ENCODE measurements at places on chromosomes 1 and 21.
A peak's percentile ranks its signal among the peaks of the same experiment; 100 is the strongest.

DNA sequence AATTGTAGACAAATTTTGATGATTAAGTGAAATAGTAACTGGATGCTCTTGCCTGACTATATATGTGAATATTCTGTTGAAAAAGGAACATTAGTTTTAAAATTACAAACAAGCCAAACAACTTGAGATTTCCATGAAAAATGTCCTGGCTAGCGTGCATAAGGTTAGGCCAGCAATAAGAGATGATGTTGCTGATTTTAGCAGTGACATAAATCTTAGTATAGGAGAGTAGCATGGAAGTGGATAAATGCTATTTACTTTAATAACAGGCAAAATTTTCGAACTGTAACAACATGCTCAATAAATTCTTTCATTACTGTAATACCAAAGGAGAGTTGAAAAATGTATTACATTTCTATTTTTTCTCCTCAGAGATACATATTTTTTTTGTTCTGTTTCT, 266.6 kb downstream of the LRRC7 start:
- no peak for DNase-seq

DNA sequence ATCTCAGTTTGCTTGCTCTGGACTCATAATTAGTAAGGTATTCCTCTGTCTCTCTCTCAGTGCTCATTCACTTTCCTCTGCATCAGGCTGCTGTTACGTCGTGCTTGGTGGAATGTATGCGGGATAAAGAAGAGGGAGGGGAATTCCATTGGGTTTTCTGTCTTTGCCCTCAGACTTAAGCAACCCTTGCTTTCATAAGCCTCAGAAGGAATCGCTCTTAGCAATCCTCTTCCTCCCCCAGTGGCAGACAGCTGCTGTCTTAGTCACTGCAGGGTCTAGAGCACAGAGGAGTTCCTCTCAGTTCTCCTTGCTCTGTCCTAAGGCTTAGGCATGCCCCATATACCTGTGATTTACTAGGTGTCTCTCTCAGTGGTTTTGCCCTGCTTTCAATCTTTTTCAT, 19.1 kb upstream of the NTMT2 start:
- no peak for DNase-seq

DNA sequence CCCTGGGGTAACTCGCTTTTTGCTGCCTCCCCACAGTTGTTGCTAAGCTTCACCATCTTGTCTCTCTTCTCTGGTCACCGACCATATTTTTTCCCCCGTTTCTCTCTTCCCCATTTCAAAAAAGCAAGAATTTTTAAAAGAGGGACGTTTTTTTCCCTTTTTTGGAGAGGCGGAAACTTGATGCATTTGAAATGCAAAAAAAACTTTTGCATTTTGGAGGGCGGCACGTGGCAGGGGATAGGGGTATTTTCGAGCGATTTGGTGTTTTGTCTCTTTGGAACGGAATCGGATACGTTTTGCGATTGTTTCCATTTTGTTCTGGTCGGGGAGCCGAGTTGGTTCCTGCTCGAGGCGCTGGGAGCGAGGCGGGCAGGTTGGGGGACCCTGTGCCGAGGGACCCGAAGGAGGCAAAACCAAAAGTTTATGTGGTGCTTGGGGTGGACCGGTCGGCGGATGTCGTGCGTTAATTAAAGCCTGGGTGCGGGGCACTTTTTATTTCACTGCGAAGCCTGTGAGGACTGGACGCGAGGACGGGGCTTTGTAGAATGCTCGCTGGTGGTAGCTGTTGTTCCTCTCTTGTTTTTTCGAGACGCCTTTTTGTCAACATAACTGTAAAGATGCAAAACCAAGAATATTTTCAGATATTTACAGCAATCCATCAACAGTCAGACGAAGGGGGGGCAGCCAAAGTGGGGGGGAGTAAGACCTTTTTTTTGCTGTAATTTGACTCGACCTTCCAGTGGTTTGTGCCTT, 884 bp downstream of the H3-3A start:
- peak; percentile 41 for DNase-seq

GRCh38 chr1:37133276-37134145, 99.2 kb upstream of the GRIK3 start:
- DNase-seq: no peak

GRCh38 chr1:153465811-153466636, 5.6 kb upstream of the S100A7 start:
- peak; percentile 42 for DNase-seq

GRCh38 chr1:241352401-241352800, 4.6 kb downstream of the RGS7 start:
- no peak for DNase-seq

- no peak for DNase-seq
Observed at GRCh38 chr1:184606786-184607185, 147.9 kb downstream of the EDEM3 start.

DNA sequence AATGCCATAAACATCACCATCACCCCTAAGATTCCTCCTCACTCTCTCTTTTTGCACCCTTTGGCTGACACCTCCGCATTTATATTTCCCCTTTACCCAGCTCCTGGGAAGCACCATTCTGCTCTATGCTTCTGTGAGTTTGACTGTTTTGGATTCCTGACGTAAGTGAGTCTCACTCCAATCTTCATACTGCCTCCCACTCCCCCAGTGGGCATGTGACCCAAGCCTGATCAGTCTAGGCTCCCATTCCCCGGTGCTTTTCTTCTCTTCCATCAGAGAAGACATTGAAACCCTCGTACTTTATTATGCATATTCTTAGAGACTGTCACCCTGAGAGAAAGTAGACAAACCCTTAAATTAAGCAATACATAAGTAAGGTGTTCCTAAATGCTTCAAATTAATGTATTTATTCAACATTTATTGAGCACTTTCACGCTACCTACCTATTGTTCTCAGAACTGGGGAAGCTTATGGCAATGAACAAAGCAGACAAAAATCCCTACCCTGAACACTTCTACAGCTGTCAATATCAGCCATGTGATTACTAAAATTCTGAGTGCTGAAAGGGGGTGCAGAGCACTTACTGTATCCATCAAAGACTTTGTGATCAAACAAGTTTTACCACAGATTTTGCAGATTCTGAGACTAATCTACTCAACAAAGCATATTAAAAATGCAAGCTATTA, 43.4 kb upstream of the DIPK1A start:
- no peak for DNase-seq

DNA sequence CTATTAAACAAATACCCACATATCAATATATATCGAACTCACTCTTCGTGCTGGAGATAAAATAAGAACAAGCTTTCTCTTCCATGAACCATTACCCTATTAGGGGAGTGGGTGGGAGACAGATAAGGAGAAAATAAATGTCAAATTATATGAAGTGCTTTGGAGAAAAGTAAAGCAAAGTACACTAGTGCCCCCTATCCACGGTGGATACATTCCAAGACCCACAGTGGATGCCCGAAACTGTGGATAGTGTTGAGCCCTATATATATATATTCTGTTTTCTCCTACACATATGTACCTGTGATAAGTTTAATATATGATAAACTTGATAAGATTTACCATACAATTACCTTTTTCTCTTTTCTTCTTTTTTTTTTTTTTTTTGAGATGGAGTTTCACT, 54.6 kb downstream of the FH start:
- no peak for DNase-seq

GRCh38 chr1:63643517-63643916, 50.3 kb downstream of the PGM1 start:
- no peak for DNase-seq

DNA sequence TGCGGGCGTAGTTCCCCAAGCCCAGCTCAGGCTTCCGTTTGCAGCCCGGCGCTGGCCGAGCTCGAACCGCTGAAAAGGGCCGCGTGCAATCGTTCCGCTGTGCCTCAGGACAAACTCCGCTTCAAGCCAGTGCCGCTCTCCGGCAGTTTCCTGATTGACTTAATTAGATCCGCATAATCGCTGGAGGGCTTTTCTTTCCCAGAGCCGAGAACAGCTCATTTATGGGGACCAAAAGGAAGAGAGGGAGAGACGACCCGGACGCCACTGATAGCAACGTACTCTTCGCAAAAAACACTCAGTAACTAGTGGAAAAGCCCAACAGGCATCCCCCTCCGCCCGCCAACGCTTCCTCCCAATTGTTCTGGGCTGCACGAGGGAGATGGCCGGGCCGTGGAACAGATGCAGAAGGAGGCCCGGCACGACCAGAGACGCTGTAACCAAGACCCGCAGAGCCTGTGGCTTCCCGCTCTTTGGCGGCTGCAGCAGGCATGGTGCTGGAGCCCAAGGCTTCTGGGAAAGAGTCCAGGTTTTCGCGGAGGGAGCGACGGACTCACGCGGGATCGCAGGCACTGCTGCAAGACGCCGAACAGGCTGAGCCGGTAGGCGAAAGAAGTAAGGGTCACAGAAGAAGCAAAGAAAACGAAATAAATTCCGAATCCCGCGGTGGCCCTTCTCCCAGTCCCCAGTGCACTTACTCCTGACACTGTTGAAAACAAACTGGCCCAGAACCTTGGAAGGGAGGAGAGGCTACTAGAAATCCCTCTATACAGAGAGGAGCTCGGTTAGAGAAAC, 3.6 kb upstream of the FOXD2 start:
- DNase-seq: no peak

DNA sequence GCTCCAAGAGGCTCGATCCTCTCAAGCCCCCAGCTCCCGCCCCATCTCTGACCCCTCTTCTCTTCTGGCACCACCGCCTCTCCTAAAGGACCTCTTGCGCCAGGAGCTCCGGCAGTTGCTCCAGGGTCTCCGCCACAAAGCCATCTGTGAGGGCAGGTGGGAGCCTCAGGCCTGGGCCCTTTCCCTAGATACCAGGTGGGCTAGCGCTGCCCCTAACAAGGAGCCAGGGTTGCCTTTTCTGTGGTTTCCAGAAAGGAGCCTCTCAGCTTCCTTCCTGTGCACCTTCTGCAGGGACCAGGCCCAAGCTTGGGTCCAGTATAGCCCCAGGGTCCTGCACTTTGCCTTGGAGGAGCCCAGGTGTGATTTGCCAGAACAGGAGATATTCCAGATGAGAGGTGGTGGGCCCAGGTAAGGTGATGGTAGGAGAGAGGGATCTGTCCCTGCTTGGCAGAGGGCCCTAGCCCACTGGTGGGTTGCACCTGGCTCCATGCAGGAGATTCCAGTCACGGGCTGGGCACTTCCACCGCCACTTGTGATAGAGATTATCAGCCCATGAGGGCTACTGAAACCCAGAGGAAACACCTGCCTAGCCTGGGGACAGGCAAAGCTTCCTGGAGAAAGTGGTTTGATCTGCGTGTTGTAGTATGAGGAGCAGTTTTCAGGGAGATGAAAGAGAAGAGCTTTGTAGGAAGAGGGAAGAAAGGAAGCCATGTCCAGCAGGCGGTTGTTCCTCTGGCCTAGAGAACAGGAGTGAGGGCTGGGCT, 1.0 kb downstream of the CCDC24 start:
- no peak for DNase-seq

GRCh38 chr1:23019863-23020625, 776 bp downstream of the KDM1A start:
- DNase-seq: peak; percentile 6

- DNase-seq: no peak
Observed at GRCh38 chr21:36415375-36415774, 30.2 kb downstream of the CHAF1B start.

DNA sequence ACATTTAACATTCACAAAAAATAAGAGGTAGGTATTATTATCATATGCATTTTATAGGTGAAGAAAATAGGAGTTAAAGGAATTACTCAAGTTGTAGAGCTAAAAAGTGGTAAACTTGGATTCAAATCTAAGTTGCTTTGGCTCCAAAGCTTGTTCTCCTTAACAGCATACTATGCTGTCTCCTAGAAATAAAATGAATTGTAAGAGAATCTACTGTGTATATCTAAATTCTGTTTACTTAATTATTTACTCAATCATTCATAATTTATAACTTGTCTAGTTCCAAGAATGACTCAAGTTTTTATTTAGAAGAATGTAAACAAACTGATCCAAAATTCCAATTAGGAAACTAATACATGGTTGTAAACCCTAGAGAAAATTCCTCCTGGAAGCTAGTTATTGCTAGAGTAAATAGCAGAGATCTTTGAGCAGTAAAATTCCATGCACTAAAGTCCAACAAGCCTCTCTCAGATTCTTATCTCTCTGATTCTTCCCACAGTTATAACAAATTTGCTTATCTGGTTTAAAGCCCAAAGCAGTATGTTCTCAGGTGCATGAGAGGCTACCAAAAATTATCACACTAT, 132.5 kb upstream of the DPT start:
- no peak for DNase-seq

DNA sequence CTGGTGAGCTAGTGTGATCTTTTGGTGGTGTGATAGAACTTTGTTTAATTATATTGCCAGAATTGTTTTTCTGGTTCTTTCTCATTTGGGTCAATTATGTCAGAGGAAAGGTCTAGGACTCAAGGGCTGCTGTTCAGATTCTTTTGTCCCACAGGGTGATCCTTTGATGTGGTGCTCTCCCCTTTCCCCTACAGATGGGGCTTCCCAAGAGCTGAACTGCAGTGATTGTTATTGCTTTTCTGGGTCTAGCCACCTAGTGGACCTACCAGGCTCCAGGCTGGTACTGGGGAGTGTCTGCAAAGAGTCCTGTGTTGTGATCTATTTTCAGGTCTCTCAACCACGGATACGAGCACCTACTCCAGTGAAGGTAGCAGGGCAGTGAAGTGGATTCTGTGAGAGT, 25.9 kb upstream of the CD84 start:
- DNase-seq: no peak

DNA sequence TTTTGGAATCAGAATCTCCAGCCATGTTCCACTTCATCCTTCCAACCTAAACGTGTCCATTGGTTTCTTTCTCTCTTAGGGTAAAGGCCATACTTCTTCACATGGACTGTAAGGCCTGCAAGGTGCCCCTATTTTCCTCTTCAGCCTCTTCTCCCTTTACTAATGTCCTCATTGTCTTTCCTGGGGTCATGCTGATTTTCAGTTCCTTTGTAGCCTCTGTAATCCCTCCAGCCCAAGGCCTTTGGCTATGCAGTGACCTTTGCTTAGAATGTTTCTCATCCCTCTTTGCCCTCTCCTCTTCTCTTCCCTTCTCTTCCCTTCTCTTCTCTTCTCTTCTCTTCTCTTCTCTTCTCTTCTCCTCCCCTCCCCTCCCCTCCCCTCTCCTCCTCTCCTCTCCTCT, 112.5 kb downstream of the SPATA46 start:
- DNase-seq: no peak

DNA sequence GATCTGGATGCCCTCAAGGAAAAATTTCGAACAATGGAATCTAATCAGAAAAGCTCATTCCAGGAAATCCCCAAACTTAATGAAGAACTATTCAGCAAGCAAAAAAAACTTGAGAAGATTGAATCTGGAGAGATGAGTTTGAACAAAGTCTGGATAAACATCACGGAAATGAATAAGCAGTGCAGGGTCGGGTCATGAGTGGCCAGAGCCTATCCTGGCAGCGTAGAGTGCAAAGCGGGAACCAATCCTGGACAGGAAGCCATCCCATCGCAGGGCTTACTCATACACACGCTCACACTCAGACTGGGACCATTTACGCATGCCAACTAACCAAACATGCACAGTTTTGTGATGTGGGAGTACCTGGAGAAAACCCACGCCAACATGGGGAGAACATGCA, 43.1 kb downstream of the ZMYM1 start:
- no peak for DNase-seq
